Left renal pelvis (tissue), 4 donors: ENCODE measurements at places on chromosomes 12 and 14.

- no peak for DNase-seq
Measured at GRCh38 chr12:12011880-12012260, 58.9 kb upstream of the BCL2L14 start.

DNA sequence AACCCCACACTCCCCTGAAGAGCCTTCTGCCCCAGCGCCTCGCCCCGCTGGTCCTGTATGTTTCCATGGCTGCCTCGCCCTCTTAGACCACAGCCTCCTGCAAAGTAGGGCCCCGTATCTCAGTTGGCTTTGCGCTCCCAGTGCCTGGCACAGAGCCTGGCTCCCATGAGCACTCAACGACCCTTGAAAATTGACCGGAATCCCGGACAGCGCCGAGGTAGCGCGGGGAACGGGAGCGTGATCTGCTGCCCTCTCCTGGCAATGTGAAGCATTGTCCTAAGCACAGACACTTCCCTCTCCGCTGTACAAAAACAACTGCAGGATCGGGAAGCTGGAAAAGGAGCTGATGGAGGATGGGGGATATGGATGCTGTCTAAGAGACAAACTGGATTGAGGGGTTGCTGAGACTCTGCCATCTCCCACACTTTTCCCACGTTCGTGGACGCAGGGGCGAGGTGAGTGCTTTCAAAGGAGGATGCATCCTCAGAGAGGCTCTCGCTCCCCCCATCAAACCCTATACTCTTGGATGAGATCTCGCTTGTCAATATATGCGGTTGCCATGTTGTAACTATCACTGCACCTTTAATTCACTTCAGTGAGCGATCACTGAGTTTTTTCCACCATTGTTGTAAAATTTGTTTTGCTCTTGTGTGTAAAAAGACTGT lies 10.7 kb upstream of the FKBP4 start:
- no peak for DNase-seq

GRCh38 chr14:50829489-50830043 lies 1.4 kb downstream of the NIN start:
- DNase-seq, result no peak

DNA sequence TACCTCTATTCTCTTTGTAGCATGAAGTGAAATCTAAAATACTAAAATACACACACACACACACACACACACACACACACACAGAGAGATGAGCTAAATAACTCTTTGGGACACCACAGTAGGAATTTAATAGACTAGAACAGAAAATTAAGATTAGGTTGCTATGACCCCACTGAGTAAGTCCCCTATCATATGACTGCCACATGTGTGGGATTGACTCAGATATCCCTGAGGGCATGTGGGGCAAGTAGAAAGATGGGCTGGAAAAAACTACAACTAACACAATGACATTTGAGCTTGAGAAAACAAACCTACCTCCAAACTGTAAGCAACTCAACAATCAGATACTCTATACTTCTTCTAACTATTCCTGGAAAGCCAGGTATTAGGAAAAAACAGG lies 27.0 kb downstream of the SLC25A21 start:
- no peak for DNase-seq

GRCh38 chr14:60700598-60700997 lies 23.6 kb downstream of the SIX4 start:
- DNase-seq, result no peak

- DNase-seq, result peak; percentile 25
Measured at GRCh38 chr14:65824285-65824977, 411.9 kb downstream of the FUT8 start.

DNA sequence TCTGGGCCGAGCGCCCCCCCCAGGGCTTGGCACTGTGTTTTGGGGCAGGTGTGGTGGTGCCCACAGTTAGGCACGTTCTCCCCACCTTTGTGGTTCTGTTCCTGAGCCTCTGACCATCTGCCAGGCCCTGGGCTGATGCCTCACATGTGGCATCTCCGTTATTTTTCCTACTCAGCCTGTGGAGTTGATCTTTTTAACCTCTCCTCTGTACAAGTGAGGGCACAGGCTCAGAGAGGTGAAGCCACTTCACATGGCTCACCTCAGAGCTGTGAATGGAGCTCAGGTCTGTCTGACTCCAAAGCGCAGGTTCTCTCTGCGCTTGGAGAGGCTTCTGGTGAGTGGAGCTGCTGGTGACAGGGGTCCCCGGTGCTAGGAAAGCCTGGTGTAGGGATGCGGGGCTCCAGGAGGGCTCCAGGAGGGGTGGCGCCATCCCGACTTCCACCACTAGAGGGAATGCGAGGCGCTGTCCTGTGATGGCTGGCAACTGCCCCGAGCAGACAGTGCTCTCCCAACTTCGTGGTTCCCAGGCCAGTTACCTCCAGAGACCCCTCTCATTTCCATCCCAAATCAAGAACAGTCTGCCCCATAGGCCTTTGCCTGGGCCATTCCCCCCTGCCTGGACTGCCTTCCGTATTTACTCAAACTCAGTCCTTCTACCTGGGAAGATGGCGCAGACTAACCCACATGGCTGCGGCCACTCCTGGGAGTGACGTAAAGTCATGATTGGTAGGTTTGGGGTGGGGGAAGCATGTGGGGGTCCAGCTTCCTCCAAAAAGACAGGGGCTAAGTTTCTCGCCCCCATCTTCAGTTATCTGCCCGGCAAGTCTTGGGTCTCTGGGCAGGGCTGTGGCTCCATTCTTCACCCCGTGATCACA lies 9.9 kb downstream of the BCL7A start:
- no peak for DNase-seq

- no peak for DNase-seq
Measured at GRCh38 chr14:23887536-23887935, 66.0 kb upstream of the DHRS4 start.
